Activated naive CD4-positive, alpha-beta T cell treated with anti-CD3 and anti-CD28 coated beads, Interleukin-2, amount 50 U/mL, for 72 hours (primary cell): ENCODE measurements at places on chromosomes 12 and 14. TPM values are rescaled to one million over a fixed set of nuclear protein-coding genes. Genes with fewer than 3 reads are reported as not detected.

- no peak for DNase-seq
Measured at GRCh38 chr14:76462330-76462729, 86.4 kb downstream of the ESRRB start.

DNA sequence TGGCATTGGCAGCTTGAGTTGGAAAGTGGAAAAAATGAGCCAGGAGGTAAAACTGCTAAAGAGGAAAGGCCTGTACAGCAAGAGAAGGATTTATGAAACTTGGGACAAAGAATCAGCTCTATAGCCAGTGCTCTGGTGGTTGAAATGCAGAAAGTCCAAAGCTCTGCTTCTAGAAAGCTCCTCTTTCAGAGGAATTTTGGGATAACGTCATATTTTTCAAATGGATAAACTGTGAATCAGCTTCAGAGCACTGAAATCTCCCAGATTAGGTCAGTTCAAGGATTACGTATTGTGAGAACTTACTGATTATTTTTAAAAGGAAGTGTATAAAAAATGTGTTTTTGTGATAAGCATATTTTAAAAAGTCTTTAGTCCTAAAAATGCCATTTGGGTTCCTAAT, 203.1 kb upstream of the CNOT2 start:
- no peak for DNase-seq

DNA sequence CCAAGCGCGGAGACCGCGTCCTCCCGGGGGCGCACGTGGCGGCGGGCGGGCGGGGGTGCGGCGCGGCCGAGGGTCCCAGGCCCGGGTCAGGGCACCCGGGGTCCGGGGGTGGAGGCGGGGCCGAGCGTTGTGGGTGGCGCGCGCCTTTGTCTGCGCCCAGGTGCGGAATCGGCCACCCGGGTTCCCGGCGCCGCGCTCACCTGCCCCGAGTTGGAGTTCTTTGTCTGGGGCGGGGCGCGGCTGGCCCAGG, 50.1 kb downstream of the LRCOL1 start:
- DNase-seq: no peak

DNA sequence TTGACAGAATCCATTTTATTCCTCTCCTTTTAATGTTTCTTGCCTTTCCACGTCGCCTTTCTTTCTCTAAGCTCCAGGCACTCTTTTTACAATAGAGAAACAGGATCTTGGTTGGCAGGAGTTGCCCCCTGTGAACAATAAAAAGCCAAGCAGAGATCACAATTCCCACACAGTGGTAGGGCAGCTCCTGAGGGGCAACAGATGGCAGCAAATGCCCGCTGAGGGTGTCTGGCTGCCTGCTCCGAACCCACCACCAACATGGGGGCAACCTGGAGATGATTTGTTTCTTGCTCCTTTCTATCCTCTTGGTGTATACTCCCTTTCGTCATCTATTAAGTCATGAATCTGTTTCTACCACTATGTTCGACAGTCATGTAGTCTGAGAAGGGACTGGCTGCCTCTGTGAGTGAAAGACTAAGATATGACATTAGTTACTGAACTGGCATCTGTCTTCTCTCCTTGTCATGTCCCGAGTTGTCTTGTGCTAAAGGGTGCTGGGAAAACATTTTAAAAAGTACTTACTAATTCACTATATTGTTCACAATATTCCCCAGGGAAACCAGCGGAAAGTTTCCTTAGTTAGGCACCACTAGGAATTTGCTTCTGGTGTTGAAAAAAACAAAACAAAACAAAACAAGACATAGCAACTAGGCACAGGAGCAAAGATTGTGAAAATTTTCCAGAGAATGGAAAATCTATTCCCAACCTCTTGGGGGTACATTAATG, 170.1 kb downstream of the STXBP6 start:
- DNase-seq: no peak

DNA sequence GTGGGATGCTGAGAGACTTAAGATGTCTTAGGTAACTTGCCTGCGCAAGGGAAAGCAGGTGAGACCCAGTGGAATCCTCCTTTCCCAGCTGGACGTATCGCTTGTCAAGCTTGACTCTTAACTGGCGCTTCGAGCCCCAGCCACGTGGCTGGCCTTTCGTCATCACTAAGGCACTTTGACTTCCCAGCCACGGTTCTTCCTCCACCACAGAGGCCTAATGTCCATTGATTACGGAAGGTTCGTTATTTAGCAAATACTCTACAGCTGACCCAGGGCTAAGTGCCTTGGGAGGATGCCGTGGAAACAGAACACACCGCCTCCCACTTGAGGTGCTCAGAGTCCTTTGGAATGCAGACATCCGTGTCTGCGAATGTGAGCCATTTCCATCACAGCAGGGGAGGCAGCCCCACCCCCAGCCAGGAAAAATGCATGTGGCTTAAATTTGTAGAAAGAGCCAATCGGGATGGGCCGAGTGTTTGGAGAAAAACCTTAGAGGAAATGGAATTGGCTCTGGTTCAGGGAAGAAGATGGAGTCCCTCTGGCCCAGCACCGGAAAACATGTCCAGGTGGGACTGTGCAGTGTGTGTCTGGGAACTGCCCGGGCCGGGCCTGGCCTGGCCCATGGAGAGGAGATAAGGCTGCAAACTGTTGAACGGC, 115.7 kb downstream of the PLXNC1 start:
- DNase-seq: no peak

- DNase-seq: no peak
Measured at GRCh38 chr12:966724-967123, 17.2 kb upstream of the RAD52 start.

DNA sequence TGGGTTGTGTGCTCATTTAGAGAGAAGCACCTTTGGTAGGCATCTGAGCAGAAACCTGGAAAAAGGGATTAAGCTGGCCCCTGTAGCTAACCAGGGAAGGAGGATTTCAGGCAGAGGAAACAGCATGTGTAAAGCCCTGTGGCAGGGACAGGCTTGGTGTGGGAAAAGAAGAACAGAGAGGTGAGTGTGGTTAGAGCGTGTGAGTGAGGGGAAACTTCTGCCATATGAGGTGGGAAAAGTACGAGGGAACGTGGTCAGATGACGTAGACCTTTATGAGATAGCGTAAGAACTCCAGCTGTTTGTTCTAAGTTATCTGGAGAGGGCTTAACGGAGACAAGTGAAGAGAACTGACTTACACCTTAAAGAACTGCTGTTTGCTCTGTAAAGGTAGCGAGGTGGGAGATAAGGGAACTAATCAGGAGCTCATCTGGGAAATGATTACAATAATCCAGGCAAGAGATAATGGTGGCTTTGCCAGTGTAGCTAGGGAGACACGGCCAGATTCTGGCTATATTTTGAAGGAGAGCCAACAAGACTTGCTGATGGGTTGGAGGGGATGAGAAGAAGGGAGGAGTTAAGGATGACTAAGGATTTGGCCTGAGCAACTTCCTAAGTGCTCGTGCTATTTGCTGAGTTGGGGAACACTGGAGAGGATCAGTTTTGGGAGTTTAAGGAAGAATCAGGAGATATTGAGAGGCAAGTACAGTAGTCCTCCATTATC, 234.0 kb downstream of the ETNK1 start:
- DNase-seq: no peak

- DNase-seq: no peak
Measured at GRCh38 chr12:114864837-114865551, 181.0 kb upstream of the TBX3 start.

The NKX2-1 gene
- not detected for total RNA-seq

The LRP1 gene
- total RNA-seq: 5.9 TPM
